ENCODE measurements at places on chromosomes 11 and 22.

DNA sequence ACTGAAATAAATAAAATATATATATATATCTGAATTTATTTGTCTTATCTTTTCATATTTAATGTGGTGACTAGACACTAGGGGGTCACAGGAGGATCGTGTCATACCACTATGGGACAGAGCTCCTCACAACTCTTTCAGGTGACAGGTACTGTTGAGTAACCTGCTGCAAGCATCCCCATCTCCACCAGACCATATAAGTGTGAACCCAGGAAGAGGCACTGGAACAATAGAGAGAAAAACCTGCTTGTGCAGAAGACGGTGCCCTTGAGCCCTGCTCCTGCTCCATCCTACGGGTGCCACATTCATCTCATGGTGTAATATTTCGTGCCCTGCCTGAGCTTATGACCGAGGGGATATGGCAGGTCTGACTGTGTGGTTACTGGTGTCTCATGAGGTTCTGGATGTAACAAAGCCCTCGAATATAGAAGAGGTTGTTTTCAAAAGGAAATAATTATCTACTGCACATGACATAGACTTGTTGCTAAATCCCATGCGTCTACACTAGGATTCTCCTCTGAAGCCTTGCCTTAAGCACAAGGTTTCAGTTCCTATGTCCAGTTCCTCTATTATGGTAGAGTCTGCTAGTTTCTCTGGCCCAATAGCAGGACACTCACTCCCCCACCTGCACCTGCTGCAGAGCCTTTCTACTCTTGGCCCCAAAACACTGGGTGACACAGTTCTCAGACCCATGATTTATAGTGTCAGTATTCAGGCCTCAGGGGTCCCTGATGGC is 70.4 kb downstream of the GGTLC2 start:
- no peak for DNase-seq

DNA sequence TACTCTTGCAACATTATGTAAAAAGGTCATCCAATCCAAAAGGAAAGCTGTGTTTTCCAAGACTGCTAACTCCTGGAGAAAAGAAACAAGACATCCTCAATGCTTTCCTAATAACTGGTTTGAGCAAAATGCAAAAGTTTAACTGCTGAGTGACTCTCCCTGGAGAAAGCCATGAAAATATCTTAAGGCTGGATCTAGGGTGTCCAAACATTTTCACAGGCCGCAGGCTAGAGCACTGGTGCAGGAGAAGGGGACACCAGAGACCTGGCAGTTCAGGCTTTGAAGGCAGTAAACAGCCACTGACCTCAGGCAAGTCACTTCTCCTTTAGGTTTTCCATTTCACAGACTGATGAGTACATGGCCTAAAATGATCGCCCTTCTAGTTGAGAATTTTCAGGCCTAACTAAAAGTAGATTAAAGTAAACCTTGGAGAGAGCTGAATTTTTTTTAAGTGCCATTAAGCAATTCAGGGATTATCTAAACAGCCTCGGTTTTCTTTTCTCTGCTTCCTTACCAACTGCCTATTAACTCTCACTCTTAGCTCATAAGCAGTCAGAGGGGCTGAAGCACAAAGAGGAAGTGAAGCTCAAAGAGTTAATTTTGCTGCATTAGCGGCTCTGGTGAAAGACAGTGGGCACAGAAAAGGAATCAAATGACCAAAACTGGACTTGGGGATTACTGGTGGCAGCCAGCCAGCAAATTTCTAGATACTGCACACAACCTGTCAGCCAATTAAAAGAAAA is 2.3 kb downstream of the CHKA start:
- DNase-seq = no peak

GRCh38 chr11:111298413-111299100 is at the start of gene POU2AF3:
TSS of gene POU2AF3 (plus strand) at chr11:111298546. CDS start at chr11:111298582, 36 bp downstream.
- DNase-seq = no peak

- DNase-seq = no peak
These were observed 161.4 kb downstream of the BRD1 start for GRCh38 chr22:49666146-49666809.

- no peak for DNase-seq
These were observed 86.0 kb downstream of the INSC start for GRCh38 chr11:15200696-15201095.

DNA sequence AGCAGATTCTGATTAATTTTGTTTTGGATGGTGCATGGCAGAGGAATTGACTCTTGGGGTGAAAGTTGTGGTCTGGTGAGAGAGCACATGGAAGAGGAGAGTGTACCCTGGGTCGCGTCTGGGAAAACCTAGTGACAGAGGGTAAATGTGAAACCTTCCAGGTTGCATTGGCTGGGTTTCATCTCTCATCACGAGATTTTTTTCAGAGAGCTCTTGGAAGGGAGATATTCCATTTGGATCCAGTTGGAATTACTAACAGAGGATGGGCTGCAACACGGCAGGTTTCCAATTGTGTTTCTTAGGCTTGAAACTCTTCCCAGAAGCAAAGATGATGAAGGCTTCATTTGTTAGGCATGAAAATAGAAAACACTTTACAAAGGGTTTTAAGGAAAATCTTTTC is 109.7 kb upstream of the MTMR2 start:
- DNase-seq = no peak

DNA sequence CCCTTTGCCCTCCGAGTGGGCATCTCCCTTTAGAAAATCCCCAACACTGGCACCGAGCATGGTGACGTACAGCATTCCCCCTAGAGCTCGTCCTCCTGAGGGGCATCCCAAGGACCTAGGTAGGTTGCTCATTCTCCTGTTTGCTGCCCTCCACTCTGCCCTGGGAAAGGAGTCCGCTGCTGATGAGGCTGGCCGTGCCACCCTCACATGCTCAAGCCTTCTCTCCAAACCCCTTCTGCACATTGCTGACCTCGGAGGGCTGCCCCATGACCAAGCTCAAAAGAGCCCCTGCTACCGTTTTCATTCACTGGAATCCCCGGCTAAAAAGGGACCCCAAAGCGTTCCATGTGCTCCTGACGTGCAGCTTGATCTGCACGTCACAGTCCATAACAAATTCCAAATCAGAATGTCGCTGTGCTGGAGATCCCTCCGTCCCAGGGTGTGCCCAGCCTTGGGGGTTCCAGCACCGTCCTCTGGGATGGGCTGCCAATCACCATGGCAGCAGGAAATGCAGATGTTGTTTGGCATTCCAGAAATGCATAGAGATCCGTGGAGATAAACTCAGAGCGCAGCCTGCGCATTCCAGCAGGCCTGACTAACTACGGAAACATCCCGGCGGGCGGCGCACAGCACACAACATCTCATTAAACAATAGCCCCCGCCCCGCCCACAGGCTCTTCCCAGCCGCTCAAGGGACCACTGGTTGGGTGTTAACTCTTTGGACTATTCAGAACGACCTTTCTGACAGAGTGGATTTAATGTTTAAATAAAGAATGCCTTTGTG is 26.3 kb upstream of the GNB1L start:
- no peak for DNase-seq

DNA sequence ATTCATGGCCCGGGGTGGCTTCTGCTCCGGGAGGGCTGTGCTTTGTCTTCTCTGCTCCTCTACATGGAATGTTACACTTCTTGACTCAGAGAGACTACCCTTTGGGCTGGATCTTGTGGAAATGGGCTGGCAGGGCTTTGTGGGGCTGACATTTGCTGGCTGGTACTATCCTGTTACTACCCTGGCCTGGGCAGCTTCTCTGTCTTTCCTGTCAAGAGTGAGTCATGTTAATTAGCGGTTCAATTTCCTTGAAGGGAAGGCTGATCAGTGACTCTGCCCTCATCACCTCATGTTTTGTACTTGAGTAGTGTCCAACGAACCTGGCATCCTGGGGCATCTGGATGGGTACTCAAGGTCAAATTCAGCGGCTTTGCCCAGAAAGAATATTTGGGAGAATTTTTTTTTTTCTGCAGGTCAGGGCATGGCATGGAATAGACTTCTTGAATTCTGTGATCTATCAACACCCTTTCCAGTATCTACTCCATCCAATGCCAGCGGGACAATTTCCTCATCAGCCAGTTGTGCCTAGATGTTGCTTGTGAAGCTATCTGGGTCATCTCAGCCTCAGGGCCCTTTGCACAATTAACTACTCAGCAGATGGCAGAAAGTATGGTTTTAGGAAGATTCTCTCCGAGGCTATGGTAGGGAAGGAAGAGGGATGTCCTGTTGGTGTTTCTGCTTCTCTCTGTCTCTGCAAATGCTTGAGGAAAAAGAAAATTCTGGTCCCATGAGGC is 140.5 kb upstream of the PLET1 start:
- DNase-seq = no peak

DNA sequence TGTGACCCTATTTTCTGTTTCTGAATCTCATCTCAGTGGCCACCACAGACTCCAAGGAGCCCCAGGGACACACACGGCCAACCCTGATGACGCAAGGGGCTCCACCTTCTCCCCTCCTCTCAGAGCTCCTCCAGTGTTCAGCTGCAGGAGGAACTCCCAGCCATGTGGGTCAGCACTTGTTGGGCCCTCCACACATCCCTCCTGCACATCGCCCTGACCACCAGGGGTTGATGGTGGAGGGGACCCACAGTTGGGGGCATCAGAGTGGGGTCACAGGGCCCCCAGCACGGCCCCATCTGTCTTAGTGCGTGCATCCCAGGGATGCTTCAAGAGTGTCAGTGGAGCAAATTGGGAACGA is 499.6 kb downstream of the BRD1 start:
- no peak for DNase-seq

DNA sequence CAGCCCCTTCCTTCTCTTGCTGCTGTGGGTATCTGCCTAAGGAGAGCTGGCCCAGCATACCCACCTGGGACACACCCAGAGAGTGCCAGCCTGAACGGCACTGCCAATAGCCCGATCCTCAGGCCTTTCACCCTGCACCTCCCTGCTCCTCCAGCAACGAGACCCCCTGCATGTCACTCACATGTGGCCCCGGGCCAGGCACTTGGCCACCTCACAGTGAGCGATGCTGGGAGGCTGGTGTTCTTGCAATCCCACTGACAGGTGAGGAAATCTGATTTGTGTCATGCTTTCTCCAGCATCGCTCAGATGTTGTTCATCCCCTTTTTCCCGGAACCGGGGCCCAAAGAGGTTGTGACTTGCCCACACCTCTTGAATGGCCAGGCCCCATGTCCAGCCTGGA is 20.5 kb downstream of the DAGLA start:
- DNase-seq = no peak

DNA sequence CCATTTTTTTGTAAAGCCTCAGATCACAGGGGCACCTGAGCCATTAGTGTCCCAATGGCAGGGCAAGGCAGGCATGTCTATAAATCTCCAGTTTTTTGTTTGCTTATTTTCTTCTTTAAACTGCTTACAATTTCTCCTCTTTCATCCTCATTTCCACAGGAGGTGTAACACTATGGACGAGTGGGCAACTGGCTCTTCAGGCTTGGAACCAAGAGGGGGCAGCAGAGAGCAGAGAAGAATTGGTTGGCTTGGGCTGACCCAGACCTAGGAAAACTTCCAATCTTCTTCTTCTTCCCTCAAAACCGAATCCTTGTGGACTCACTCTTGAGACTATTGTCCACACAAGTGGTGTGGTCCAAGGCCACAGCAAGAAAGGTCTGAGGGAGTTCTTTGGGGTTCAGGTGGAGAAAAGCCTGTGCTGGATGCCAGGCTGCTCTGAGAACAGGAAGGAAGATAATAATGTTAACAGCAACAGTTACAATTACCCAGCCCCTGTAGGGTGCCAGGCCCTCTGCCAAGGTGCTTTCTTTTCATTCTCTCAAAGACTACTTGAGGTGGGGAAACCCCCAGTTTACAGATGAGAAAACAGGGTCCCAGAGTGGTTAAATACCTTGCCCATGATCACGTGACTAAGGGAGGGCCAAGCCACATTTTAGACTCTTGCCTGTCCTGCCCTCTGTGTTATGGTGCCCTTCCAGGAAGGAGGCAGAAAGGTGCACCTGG is 70.7 kb upstream of the E2F8 start:
- DNase-seq = peak; percentile 64

GRCh38 chr11:99199341-99199740 is 178.6 kb downstream of the CNTN5 start:
- no peak for DNase-seq

DNA sequence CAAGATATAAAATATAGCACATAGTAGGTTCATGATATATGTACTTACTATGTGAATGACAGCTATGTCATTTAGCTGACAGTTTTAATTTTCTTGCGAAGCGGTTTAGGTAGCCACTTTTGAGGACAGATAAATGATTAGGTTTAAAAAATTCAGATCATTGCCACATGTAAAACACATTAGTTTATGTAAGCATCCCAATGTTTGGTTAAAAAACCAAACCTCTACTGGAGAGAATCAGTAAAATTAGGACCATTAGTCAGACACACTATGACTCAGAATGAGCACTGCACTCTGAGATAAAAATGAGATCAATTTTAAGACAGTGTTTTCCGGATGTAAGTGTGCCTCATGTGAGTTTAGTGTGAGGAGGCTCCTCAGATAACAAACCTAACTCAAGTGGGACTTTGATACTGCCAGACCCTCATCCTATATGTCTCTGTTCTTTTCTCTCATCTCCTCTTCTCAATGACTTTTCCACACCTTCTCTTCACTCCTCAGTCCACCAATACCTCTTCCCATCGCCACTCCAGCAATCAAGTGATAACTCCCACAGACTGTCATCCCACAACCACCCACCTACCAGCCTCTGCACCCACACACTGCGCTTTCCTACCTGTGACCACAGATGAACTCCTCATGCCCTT is 6.8 kb upstream of the OR2AT4 start:
- DNase-seq = no peak

DNA sequence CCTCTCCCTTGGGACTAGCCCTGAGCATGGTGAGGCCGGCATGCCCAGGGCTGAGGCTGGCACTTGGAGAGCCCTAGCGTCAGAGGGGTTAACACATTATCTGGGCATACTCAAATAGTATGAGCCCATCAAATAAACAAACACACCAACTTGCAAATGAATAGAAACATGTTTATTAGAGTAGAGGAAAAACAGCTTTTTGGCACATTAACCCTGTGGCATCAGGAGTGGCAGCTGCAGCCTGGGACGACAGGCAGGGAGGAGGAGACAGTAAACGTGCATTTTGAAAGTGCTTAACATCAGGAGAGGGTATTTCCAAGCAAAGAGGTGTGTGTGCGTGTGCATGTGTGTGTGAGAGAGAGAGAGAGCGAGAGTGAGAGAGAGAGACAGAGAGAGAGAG is 684.9 kb downstream of the NTM start:
- DNase-seq = no peak
